ENCODE measurements at places on chromosomes 1 and 21.

GRCh38 chr1:18376661-18377060 is 104.1 kb upstream of the KLHDC7A start:
- no peak for DNase-seq

- DNase-seq = no peak
These were observed 39.1 kb downstream of the IGSF3 start for GRCh38 chr1:116628448-116628847.

DNA sequence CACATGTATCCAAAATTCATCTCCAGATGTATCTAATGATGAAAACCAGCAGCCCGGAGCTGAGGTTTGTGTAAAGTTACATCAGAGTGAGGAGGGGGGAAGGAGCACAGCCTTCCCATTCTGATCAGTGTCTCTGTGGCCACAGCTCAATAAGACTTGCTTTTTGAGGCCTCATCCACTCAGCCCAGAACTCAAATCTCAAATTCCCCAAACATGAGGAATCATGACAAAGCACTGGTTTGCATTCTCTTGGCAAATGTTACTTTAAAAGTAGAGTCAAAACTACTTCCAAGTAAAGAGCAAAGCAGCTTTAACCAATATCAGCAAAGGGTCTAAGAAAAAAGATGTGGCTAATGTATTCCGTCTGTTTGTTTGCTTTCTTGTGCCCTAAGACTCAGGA is 30.9 kb downstream of the CCN1 start:
- DNase-seq = no peak

GRCh38 chr1:59055908-59056719 is 240.8 kb upstream of the FGGY start:
- no peak for DNase-seq

GRCh38 chr1:31617916-31618746 is 642 bp downstream of the HCRTR1 start:
- DNase-seq = peak; percentile 21

- no peak for DNase-seq
These were observed 20.3 kb downstream of the IL12RB2 start for GRCh38 chr1:67327864-67328466.

GRCh38 chr1:203461717-203462116 is 13.9 kb upstream of the PRELP start:
- DNase-seq = no peak

- no peak for DNase-seq
These were observed 114.8 kb downstream of the TYW3 start for GRCh38 chr1:74847715-74848114.

- no peak for DNase-seq
These were observed 1.1 kb downstream of the BSDC1 start for GRCh38 chr1:32393136-32393535.

GRCh38 chr1:69228501-69228900 is 339.2 kb upstream of the LRRC7 start:
- DNase-seq = no peak

DNA sequence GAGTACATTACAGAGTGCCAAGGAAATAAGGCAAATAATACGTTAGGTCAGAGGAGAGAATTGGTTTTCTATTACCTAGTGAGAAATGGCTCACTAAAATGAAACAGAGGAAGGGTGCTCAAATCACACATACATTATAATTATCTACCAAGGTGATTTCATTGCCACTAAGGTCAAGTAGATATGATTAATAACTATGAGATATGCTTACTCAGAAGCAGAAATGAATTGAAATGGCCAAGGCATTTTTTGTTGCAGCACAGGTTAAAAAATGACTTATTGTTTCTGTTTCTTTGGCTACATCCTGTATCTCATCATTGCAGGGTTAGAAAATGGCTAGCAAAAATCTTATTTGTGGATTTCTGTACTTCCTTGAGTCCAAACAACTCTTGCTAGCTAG is 154.5 kb upstream of the GORAB start:
- no peak for DNase-seq
